Right cardiac atrium (tissue), 5 donors: ENCODE measurements at places on chromosomes 2 and 18.

- no peak for DNase-seq
Observed at GRCh38 chr2:237732070-237732469, 66.5 kb upstream of the RBM44 start.

- no peak for DNase-seq
Observed at GRCh38 chr18:79197531-79197930, 128.3 kb downstream of the ATP9B start.

- DNase-seq, result no peak
Observed at GRCh38 chr18:48973731-48974130, 23.0 kb upstream of the SMAD7 start.

DNA sequence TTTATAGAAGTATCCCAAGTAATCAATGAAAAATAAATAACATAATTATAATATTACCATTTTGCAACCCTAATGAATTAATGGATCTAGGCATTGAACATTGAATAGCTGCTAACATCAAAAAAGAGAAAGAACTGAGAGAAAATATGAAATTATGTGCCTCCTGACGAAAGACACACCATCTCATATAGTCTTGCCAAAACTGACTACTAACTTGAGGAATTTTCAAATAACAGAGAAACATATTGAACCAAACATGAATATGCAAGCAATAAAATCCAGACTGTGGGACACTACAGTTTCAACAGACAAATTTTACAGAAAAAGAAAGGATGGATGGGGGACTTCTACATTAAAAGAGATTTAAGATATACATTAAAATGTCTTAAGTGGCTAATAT lies 165.7 kb downstream of the WDPCP start:
- DNase-seq, result no peak

GRCh38 chr18:35311496-35311895 lies 21.5 kb upstream of the ZSCAN30 start:
- no peak for DNase-seq

- DNase-seq, result peak; percentile 95
Observed at GRCh38 chr2:201618744-201619662, 24.3 kb downstream of the TMEM237 start.

DNA sequence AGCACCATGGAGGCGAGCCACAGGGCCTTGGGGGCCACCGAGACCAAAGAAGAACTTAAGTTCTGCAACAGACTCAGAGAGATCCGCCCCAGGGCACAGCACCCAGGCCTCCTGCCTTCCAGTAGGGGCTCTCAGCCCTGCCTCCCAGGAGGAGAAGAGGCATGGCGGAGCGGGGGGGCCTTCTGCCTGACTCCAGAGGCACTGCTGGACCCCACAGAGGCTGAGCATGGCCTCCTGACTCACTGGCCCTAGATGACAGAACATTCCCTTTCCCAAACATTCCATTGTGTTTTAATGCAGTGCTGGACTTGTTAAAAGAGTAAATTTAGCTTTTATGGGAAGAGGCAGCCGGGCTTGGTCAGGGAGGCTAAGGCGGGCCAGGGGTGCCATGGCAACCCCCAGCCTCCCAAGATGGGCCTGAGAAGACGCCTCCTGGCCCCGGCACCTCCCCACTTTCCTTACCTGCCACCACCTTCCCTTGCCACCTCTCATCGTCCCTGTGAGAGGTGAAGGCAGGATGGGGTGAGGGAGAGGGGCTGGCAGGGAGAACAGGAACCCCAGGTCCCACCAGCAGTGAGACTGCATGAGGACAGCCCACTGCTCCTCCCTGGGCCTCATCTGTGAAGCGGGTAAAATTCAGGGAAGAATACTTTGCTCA lies 65.4 kb downstream of the SMAD7 start:
- no peak for DNase-seq

- peak; percentile 88 for DNase-seq
Observed at GRCh38 chr2:46521215-46521683, 41.9 kb downstream of the TMEM247 start.

DNA sequence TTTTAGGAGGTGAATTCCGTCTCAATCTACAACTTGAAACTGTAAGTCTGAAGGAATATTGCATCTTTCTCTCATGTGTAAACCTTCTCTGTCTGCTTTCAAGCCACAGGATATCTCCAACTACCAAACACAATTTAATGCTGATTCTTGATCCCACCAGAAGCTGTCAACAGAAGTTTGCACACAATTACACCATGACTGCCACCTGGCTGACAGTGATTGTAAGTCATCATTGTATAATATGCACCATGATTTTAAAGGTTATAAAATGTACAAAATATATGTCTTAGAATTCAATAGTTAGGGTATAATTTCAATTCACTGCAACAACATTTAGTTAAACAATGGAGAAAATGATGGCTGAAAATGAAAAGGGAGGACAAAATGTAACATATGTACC lies 18.4 kb downstream of the PREPL start:
- no peak for DNase-seq
